ENCODE measurements at places on chromosomes 4 and X. TPM values are rescaled to one million over a fixed set of nuclear protein-coding genes. Genes with fewer than 3 reads are reported as not detected.
A peak's percentile ranks its signal among the peaks of the same experiment; 100 is the strongest.

DNA sequence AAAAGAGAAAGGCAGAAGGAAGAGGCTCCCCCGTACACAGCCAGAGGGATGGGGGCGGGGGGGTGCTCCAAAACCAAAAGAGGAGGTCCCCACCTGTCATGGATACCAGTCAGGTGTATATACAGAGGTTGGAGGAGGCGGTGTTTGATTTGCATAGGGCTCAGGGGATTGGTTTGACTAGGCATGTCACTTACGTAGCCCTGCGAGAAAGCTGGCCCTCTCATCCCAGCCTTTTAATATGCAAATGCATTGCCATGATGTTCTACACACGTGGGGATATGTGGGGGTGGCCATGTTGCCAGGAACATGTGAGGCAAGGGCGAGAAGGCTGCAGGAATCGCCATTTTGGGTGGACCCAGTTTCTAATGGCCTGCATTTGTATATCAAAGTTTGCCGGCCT, 38.6 kb downstream of the TMEM150C start:
- no peak for DNase-seq
- H3K4me3 ChIP-seq: no peak overlapping the region
- H3K27ac ChIP-seq: no peak overlapping the region
- no peaks in the 10 kb centered on the region for H3K4me1 ChIP-seq
- no peaks in the 10 kb centered on the region for H3K27me3 ChIP-seq

DNA sequence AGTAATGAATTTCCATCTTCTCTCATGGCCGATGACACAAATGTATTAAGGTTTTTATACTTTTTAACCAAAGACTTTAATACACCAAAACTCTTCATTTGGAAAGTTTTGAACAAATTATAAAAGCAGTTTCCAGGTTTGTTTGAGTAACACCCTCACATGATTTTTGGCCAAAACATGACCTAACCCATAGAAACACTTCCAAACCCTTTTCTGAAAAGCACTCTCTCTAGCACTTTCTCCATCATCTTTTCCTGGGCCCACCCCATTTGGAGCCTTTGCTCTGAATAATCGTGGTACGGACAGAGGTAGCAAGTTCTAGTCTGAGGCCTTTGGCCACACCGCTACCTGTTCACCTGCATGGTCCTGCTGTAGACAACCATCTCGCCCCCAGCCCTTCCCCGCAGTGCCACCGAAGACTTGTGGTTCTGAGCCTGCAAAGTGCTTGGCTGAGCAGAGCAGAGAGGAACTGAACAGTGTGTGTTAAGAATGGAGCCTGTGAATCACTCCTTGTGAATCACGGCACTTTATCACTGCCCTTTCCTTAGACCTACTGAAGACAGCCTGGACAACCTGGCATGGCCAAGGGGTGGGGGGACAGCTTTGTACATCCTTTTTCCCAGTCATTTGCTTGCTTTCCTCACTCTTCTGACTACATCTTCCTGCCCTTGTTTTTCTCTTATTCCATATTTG, 181.8 kb downstream of the PTTG2 start:
- DNase-seq: no peak
- H3K4me3 ChIP-seq: no peak overlapping the region
- peaks cover 5% of the 10 kb centered on the region for H3K36me3 ChIP-seq
- peaks cover 6% of the 10 kb centered on the region for H3K4me1 ChIP-seq
- no peaks in the 10 kb centered on the region for H3K27me3 ChIP-seq

- H3K36me3 ChIP-seq: no peaks in the 10 kb centered on the region
- H3K4me3 ChIP-seq: peak overlapping the region; percentile 58
- DNase-seq: peak; percentile 89
- H3K27ac ChIP-seq: peak overlapping the region; percentile 64
- no peaks in the 10 kb centered on the region for H3K4me1 ChIP-seq
Measured at GRCh38 chrX:19887911-19888879, 795 bp upstream of the SH3KBP1 start.

GRCh38 chr4:121551881-121552280, 144.9 kb downstream of the ANXA5 start:
- H3K4me3 ChIP-seq: no peak overlapping the region
- DNase-seq: no peak
- no peaks in the 10 kb centered on the region for H3K27me3 ChIP-seq
- H3K36me3 ChIP-seq: no peaks in the 10 kb centered on the region
- peaks cover 18% of the 10 kb centered on the region for H3K4me1 ChIP-seq
- peak overlapping the region; percentile 15 for H3K27ac ChIP-seq

DNA sequence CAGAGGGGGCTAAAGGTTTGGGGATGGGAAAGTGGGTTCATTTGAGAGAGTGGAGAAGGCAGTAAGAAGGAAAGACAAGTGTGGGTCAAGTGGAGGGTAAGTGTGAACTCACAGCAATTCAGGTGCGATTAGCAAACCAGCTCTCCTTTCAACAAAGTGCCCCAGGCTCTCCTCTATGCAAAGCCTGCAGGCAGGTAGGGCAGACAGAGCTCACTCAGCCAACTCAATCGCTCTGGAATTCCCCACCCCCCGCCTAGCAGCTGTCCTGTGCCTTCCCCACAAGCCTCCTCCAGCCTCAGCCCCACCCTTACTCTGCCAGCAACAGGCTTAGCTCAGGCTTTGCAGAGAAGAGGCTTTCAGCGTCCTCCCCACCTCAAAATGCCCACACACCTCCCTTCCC, 14.8 kb upstream of the MAMLD1 start:
- H3K36me3 ChIP-seq: no peaks in the 10 kb centered on the region
- DNase-seq: no peak
- no peak overlapping the region for H3K27ac ChIP-seq
- no peaks in the 10 kb centered on the region for H3K27me3 ChIP-seq
- H3K4me1 ChIP-seq: no peaks in the 10 kb centered on the region

RHOXF2 gene
- total RNA-seq: 0.29 TPM

GRCh38 chr4:127410644-127411043, 222.1 kb upstream of the INTU start:
- no peak overlapping the region for H3K4me3 ChIP-seq
- no peak for DNase-seq
- no peaks in the 10 kb centered on the region for H3K36me3 ChIP-seq
- no peaks in the 10 kb centered on the region for H3K27me3 ChIP-seq
- H3K27ac ChIP-seq: no peak overlapping the region

- no peak overlapping the region for H3K4me3 ChIP-seq
- H3K27me3 ChIP-seq: no peaks in the 10 kb centered on the region
- H3K36me3 ChIP-seq: no peaks in the 10 kb centered on the region
- no peak for DNase-seq
Measured at GRCh38 chr4:56321251-56321650, 66.0 kb downstream of the AASDH start.

GRCh38 chrX:118706681-118707080, 20.7 kb upstream of the IL13RA1 start:
- H3K27me3 ChIP-seq: no peaks in the 10 kb centered on the region
- DNase-seq: no peak
- no peaks in the 10 kb centered on the region for H3K4me1 ChIP-seq
- no peak overlapping the region for H3K27ac ChIP-seq

EMCN gene
- 17.1 TPM for total RNA-seq

GRCh38 chrX:49155243-49155899, 7.2 kb upstream of the MAGIX start:
- peak overlapping the region; percentile 98 for H3K27ac ChIP-seq
- peak overlapping the region; percentile 56 for H3K4me3 ChIP-seq
- H3K27me3 ChIP-seq: no peaks in the 10 kb centered on the region
- peak; percentile 74 for DNase-seq

DNA sequence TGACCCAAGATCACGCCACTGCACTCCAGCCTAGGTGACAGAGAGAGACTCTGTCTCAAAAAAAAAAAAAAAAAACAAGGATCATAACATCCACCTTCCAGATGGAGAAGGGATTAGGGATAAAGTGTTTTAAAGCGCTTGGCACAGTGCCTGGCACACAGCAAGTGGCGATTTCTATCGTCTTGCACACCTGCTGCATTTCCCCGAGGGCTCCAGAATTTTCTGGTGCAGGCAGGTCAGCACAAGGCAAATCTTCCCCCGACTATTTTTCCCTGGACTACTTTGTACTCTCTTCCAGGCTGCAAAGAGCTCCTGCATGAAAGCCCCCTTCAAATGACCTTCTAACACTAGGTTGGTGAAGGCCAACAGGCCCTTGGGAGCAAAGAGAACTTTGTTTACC, 57.3 kb downstream of the APBB2 start:
- no peak overlapping the region for H3K4me3 ChIP-seq
- no peaks in the 10 kb centered on the region for H3K27me3 ChIP-seq
- no peak overlapping the region for H3K27ac ChIP-seq
- no peak for DNase-seq
- H3K36me3 ChIP-seq: no peaks in the 10 kb centered on the region
- no peaks in the 10 kb centered on the region for H3K4me1 ChIP-seq

- H3K4me1 ChIP-seq: peaks cover 4% of the 10 kb centered on the region
- no peak overlapping the region for H3K4me3 ChIP-seq
- H3K36me3 ChIP-seq: no peaks in the 10 kb centered on the region
- H3K27ac ChIP-seq: no peak overlapping the region
- no peak for DNase-seq
Measured at GRCh38 chr4:84887824-84888223, 78.7 kb downstream of the WDFY3 start.

GRCh38 chrX:153744210-153745066, 19.6 kb upstream of the PLXNB3 start:
- H3K36me3 ChIP-seq: no peaks in the 10 kb centered on the region
- peak overlapping the region; percentile 16 for H3K4me3 ChIP-seq
- H3K27me3 ChIP-seq: no peaks in the 10 kb centered on the region

All from upper lobe of left lung (tissue), 6 donors.